ENCODE measurements at places on chromosomes 7 and 10.

DNA sequence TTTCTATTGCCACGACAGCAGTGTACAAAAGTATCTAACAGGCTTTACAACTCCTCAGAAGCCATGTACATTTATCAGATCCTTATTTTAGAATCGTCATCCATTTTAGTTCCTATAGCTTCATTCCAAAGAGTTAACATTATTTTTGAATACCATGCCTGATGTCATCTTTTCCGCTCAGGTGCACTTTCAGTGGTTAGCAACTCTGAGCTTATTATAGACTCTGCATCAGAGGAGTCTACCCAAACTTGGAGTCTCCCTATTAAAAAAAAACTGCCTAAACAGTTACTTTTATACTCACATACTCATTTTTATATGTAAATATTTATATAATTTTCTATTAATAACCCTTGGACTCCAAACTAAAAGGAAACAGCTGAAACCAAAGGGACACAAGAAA lies 31.6 kb upstream of the PRSS37 start:
- DNase-seq = no peak

GRCh38 chr7:26381476-26382353 lies 90.1 kb downstream of the SNX10 start:
- no peak for DNase-seq

GRCh38 chr7:131826960-131827359 lies 270.5 kb upstream of the PODXL start:
- DNase-seq = no peak

- no peak for DNase-seq
Measured at GRCh38 chr10:128001849-128002248, 94.9 kb downstream of the PTPRE start.

- DNase-seq = no peak
Measured at GRCh38 chr7:22420973-22421635, 64.2 kb upstream of the RAPGEF5 start.

- DNase-seq = no peak
Measured at GRCh38 chr10:110629680-110630191, 14.4 kb upstream of the RBM20 start.

GRCh38 chr10:92240289-92241157 lies 50.4 kb downstream of the CPEB3 start:
- peak; percentile 2 for DNase-seq

GRCh38 chr7:91383905-91384274 lies 119.7 kb downstream of the FZD1 start:
- no peak for DNase-seq

DNA sequence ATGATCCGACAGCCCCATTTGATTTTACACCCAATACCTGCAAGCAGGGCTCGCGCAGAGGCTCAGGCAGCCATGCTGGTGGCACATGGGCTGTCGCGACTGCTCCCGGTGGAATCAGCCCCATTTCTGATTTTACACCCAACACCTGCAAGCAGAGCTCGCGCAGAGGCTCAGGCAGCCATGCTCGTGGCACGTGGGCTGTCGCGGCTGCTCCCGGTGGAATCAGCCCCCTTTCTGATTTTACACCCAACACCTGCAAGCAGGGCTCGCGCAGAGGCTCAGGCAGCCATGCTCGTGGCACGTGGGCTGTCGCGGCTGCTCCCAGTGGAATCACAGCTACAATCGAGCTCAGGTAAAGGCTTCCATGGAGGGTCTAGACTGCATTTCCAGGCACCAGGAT lies 244.1 kb downstream of the PTPRN2 start:
- no peak for DNase-seq
